ENCODE measurements at places on chromosomes 4 and X.

DNA sequence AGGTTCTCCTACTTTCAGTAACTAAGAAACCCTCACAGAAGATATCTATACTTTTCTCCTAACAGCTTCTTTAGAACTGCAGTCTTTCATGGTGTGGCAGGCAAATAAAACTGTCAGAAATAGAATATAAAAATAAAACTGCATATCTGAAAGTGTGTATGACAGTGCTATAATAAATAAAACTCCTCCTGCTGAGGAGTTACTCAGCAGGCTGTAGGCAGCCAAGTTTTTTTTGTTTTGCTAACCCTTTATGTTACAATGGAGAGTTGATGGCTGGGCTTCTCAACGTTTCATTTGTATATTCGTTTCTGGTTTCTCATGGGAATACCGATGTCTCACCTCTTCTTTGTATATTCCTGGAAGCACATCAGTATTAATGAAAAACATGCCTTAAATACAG, 18.2 kb upstream of the UGT2B10 start:
- no peak for DNase-seq

- DNase-seq, result no peak
Observed at GRCh38 chr4:140219567-140219966, 65.6 kb upstream of the MAML3 start.

DNA sequence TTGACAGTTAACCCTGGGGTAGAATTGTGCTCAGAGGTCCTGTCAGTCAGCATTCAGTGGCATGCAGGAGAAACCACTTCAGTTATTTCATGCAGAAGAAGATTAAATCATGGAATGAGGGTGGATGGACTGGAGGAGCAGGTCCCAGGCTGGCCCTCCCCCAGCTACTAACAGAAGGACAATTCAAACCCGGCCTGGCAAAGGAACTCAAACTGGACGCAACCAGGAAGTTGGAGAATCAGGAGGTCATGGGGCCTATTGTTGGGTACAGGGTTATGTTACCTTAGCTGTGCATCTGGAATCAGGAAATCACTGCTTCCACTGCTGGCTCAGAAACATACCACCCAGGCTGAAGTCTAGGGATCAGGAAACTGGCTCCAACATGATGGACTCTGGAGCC, 121.4 kb downstream of the GPAT3 start:
- no peak for DNase-seq

DNA sequence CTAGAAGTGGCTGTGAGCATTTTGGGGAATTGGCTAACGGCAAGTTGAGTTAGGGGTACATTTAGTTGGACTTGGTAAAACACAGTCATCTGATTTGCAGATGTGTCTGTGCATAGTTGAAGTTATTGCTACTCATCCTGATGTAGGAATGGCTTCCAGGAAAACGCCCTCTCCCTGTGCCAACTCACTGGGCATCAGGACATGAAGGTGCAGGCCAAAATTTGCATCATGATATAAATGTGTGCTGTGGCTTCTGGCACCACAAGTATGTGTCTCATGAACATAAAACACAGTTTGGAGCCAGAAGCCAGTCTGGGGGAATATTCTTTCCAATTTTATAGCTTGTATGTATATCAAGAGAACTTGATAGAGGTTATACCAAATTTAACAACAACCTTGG, 54.2 kb upstream of the CBR4 start:
- no peak for DNase-seq

DNA sequence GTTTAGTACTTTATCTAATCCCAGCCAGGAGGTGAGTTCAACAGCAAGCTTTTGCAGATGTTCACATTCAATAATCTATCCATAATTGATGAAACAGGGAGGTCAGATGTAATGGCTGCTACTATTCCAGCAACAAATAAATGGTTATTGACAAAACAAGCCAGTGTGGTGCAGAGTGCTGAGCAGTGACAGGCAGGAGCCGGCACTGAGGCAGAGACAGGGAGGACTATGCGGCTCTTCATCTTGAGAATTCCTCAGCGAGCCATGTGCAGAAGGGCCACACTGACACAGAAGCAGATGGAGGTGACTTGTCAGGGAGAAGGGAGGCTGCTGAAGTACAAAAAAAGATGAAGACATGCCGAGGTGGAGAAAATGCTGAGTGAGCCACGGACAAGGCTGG, 98.3 kb downstream of the TTC29 start:
- no peak for DNase-seq

GRCh38 chr4:5632571-5632970, 75.8 kb downstream of the EVC2 start:
- DNase-seq, result no peak

GRCh38 chr4:48008021-48008596, 8.4 kb downstream of the CNGA1 start:
- DNase-seq, result no peak

DNA sequence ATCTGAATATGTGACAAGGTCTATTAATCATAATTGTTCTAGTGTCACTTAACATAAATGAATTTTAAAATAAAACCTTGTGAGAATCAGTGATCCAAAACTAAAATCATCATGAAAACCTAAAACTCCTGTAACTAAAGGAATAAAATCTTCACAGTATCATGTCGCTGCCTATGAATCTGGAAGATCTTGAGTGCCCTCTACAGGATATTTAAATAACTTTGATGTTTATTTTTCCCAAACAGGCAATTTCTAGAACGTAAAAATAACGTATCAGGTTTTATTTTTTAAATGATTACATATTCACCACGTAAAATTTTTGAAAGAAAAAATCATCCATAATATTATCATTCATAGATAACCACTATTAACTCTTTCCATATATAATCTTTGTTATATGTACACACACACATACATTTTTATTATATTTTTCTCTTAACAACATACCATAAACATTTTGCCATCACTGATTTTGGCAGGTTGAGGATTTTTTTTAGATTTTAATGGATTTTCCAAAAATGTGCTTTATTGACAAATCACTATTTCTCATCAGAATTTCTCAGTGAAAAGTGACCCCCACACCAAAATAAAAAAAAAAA, 79.6 kb downstream of the COMMD8 start:
- no peak for DNase-seq

DNA sequence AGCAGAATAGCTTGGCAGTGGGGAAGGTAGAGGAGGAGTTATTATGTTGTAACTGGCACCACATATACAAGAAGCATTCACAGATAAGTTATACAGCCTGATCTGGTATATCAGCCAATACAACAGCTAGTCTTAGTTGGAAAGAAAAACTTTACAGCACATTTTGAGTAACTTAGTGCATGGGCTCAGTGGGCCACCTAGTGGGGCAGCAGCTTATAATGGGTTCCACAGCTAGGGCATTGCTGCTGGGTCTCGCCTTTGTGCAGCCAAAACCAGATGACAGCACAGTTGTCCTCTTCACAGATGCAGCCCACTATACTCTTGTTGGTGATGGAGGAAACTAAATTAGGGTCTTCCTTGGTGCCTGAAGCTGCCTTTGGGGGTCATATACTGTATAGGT, 448.1 kb upstream of the RASGEF1B start:
- no peak for DNase-seq

DNA sequence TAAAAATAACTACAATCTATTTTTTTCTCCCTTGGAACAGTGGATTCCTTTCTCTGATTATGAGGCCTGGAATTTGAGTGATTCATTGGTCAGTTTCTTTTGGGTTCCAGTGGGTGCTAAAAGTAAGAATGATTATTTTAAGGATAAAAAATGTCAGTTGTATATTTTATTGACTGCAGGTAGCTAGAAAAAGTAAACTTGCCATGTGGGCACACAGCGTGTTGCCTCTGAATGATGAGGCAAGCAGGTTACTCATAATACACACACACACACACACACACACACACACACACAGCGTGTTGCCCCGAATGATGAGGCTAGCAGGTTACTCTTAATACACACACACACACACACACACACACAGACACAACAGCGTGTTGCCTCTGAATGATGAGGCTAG, 13.8 kb downstream of the GALNT7 start:
- DNase-seq, result no peak

- no peak for DNase-seq
Observed at GRCh38 chr4:42965326-42965725, 72.8 kb downstream of the GRXCR1 start.

DNA sequence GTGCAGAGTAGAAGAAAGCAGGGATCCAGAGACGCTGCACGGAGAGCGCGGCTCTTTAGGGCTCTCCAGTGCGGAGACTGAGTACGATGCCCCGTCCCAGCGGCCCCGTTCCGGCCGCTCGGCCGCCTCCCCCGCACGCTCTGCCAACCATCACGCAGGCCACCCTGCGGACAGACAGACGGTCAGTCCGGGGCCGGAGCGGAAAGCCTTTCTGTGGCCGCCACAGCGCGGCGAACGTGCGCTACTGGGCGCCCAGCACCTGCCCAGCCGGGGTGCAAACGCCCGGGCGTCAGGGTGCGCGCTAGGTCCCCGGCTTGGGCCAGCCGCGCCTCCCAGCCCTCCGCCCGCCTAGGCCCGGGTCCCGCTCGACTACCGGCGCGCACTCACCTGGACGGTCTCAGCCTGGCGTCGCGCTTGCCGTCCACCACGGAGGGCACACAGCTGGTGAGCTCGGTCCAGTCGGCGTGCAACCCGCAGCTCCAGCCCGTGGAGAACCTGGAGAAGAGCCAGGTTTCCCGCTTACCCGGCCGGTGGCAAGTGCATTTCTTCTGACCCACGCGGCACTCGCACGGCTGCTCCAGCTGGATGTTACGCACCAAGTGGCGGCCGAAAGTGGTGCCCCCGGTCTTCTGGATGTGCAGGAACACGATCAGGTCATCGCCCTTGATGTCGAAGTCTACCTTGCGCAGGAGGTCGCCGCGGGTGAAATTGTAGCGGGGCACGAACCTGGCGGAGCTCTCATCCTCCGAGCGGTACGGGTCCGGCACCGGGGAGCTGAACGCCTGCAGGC, 1.8 kb downstream of the HS6ST2 start:
- DNase-seq, result no peak

- DNase-seq, result no peak
Observed at GRCh38 chrX:12709047-12709446, 82.2 kb upstream of the PRPS2 start.

DNA sequence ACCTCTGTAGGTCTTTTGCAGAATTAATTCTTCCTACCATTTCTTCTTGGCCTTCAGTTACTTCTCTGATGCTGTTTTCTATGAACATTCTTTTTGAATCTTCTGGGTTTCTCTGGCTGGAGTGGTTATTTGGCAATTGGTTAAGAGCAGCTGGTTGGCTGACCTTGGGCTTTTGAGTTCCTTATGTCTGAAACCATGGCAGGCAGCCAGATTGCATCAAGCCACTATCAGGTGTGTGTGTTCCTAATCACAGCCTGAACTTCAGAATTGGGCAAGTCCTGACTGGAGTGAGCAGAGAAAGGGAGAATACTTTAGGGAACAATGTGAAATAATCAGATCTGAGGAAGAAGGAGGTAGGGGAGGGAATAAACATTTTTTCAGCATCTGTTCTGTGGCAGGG, 90.2 kb downstream of the ARHGAP10 start:
- no peak for DNase-seq

GRCh38 chr4:83323136-83323535, 11.5 kb downstream of the HPSE start:
- DNase-seq, result no peak

DNA sequence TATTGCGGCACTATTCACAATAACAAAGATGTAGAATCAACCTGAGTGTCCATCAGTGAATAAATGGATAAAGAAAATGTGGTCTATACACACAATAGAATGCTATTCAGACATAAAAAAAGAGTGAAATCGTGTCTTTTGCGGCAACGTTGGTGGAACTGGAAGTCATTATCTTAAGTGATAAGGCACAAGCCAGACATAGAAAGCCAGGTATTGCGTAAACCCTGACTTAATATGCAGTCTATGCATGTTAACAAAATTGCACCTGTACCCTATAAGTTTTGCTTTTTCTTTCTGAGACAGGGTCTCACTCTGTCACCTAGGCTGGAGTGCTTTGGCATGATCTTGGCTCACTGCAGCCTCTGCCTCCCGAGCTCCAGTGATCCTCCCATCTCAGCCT, 28.6 kb downstream of the KIAA0232 start:
- DNase-seq, result no peak

DNA sequence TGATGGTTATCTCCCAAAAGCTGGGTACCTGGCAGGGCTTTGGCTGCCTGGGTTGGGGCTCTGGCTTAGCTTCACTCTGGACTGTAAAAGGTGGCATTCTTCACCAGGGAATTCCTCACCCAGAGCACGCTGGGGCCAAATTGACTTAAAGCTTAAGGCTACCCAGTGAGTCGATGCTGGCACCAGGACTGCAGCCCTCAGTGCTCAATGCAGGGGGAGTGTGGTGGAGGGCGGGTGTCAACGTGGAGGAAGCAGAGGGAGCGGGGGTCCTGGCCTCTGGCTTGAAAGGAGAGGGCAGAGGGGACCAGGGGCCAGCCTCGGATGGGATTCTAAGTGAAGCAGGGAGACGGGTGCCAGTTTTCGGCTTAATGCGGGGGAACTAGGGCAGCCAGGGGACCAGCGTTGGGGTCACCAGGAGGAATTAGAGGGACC, 446 bp upstream of the FAM50A start:
- DNase-seq, result no peak

DNA sequence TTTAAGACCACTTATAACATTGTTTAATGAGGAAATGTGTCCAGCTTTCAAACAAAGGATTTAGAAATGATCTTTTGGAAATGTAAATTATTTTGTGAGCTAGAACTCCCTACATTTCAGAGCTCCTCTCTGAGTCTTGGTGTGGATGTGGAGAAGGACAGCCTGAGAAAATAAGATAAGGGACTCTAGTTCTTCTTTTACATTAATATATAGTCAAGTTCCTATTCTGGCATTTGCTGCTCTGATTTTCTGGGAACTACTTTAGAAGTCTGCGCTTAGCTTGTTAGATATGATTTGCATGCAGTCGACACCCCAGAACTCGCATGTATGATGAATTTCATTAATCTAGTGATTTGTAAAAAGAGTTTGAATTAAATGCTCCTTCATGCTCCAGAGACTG, 45.5 kb downstream of the TSPAN7 start:
- DNase-seq, result no peak

DNA sequence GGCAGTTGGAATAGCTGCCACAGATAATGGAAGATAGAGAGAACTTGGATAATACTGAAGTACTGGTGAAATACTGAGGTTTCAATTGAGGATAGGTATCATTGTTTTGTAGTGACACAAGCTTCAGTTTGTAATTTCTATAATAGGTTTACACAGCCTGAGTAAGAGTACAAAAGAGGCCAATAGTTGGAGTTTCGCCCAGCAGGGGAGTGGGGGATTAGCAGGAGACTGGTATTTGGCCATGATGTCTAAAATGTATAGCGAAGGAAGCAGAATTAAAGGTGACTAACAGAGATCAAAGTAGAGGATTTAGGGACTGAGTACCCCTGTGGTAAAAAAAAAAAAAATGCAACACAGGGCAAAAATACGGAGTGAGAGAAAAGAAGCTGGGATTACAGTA, 129.5 kb downstream of the KCTD8 start:
- no peak for DNase-seq

GRCh38 chr4:1294891-1295290, 5.2 kb downstream of the MAEA start:
- no peak for DNase-seq

GRCh38 chr4:38980903-38981676, 51.1 kb downstream of the TMEM156 start:
- DNase-seq, result no peak
